ENCODE measurements at places on chromosomes 4 and X. TPM values are rescaled to one million over a fixed set of nuclear protein-coding genes. Genes with fewer than 3 reads are reported as not detected.

Gene FGA
- not detected for polyA plus RNA-seq

DNA sequence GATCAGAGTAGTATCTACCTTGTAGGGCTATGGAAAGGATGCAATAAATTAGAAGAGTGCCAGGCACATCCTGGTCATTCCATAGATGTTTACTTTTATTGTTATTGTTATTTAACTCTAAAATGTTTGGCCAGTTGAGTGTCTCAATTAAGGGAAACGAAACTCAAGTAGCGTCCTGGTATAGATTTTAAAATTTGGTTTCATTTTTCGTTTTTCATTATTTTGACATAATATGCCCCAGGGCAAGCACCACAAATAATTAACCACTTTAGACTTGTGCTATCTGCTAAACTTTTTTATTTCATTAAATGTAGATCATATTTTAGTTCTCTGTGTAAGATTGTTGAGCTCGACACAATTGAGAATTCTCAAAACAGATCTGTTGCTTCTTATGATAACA lies 179.7 kb upstream of the PRPS2 start:
- DNase-seq: no peak

Gene NALF2
- polyA plus RNA-seq: 0.34 TPM

Gene FAM9B
- not detected for polyA plus RNA-seq

DNA sequence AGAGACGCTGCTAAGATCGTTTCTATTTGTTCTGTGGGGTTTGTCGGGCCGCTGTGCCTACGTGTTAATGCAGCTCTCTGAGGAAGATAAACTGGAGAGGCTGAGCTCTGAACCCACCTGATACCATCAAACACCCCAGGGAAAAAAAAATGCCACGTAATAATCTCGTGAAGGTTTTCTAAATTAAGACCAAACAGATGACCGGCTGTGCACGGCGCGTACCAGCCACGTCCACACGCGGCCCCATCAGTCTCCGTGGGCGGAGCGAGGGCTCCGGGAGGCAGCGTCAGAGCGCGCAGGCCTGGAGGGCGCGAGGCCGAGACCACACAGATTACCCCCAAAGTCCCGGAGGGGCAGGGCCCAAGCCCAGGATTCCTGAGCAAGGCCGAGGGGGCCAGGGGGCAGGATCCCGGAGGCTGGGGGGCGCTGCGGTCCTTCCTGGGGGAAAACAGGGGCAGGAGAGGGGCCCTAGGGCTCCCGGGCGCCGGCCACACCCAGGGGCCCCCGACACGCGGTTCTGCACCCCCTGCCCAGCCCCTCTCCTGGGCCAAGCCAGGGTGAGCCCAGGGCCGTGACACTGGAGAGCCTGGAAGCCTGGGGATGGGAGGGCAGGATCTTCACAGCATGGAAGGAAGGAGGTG lies 91.9 kb downstream of the FAM53A start:
- no peak for DNase-seq

DNA sequence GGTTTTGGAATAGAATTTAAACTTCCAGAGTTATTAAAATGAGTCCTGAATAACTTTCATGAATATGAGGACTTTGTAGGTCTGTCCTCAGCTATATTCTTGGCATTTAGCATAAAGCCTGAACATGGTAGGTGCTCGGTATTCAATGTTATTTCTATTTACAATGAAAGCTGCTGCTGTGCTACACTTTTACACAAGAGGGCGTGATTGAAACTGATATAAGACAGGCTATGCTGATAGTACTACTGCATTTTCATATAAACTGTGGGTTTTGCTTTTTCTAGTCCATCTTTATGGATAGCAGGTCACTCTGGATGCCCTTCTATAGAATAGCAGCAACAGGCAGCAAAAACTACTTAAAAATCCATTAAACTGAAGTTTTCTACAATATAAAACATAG lies 12.3 kb upstream of the GNPDA2 start:
- no peak for DNase-seq

Gene SUPT20HL2
- 0.18 TPM for polyA plus RNA-seq
